DMS53 (cell line): ENCODE measurements at places on chromosomes 1 and 21.

GRCh38 chr1:10161541-10162290 is 48.7 kb upstream of the KIF1B start:
- DNase-seq, result no peak

DNA sequence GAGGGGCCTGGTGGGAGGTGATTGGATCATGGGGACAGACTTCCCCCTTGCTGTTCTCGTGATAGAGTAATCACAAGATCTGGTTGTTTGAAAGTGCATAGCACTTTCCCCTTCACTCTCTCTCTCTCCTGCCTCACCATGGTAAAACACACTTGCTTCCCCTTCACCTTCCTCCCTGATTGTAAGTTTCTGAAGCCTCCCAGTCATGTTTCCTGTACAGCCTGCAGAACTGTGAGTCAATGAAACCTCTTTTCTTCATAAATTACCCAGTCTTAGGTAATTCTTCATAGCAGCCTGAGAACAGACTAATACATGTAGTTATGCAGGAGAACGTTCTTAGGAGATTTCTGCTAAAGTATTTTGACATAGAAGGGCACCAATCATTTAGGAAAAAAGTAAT is 59.9 kb upstream of the FBXO28 start:
- DNase-seq, result no peak

- DNase-seq, result no peak
These were observed 477.2 kb upstream of the CAMK1G start for GRCh38 chr1:209106237-209106741.

DNA sequence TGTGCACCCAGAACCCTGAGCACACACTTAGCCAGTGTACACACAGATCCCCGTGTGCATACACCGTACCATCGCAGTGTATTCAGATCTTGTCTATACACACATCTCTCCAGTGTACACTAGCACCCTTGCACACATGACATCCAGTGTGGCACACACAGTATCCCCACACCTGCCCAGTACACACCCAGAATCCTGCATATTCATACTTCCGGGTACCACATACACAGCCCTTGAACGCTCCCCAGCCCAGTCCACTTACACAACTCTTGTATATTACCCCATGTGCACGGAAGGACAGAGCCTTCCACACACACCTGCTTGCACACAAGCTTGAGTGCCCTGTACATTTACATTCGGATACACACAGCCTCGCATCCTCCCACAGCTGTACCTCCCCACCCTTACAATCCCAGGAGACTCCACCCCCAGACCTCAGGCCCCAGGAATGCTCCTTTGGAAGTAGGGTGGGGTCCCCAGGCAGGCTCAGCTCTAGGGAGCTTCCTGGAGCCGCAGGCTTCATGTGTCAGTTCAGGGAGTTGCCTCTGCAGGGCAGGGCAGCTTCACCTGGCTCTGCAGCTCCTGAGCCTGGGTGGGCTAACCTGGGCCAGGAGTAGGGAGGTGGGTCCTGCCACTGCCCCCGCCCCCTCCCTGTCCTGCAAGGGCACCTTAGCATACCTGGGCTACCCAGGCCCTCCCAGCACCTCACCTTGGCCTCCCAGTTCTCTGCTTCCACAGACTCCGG is 46.2 kb downstream of the AHDC1 start:
- no peak for DNase-seq
